NCI-H1930 (cell line): ENCODE measurements at places on chromosomes 3 and 15.

- DNase-seq: no peak
Measured at GRCh38 chr15:40240619-40241221, 1.9 kb downstream of the PAK6 start.

GRCh38 chr3:137946356-137946973, 63.5 kb upstream of the CLDN18 start:
- DNase-seq: peak; percentile 53

GRCh38 chr3:193744822-193745684, 152.0 kb downstream of the OPA1 start:
- peak; percentile 57 for DNase-seq

DNA sequence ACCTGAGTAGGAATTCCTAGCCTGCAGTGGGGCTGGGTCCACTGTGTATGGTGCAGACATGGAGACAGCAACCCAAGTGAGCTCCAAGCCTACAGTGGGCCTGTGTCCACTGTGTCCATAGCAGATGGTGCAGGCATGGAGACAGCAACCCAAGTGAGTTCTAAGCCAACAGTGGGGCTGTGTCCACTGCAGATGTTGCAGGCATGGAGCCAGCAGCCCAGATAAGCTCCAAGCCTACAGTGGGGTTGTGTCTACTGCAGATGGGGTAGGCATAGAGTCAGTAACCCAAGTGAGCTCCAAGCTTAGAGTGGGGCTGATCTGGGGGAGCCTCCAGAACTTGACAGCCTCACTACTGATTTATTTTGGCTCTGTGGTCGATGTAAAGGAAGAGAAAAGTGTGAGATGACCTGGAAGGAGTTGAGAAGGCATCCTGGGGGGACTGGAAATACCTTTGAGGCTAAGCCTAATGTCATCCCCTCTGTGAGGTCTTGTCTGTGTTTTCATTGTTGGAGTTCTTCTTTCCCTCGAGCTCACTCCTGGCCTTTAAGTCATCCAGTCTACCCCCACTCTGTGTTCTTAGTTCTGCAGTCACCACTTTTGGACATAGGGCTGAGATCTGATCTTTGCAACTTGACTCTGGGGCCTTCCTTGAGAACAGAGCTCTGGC, 22.4 kb upstream of the IL16 start:
- DNase-seq: no peak

DNA sequence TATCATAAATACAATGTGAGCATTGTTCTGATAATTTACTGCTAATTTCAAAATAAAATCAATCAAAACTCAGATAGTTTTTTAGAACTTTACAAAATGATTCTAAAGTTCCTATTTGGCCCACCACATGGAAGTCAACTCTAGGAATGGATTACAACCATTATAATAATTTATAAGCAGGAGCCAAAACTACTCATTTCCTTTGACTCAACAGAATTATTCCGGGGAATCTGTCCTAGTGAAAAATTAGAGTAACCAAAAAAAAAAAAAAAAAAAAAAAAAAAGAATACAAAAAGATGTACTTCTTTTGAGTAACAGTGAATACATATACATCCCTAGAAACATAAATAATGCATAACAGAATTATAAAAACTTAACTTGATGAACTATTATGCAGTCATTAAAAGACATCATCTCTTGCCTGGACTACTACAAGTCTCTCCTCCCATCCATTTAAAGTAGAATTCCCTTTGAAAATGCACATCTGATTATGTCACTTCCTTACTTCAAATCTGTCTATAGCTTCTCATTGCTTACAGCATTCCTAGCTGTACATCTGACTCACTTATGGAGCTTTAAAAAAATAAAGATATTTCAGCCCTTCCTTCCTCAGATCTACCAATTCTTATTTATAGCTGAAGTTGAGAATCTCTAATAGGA, 43.4 kb downstream of the HDGFL3 start:
- no peak for DNase-seq

DNA sequence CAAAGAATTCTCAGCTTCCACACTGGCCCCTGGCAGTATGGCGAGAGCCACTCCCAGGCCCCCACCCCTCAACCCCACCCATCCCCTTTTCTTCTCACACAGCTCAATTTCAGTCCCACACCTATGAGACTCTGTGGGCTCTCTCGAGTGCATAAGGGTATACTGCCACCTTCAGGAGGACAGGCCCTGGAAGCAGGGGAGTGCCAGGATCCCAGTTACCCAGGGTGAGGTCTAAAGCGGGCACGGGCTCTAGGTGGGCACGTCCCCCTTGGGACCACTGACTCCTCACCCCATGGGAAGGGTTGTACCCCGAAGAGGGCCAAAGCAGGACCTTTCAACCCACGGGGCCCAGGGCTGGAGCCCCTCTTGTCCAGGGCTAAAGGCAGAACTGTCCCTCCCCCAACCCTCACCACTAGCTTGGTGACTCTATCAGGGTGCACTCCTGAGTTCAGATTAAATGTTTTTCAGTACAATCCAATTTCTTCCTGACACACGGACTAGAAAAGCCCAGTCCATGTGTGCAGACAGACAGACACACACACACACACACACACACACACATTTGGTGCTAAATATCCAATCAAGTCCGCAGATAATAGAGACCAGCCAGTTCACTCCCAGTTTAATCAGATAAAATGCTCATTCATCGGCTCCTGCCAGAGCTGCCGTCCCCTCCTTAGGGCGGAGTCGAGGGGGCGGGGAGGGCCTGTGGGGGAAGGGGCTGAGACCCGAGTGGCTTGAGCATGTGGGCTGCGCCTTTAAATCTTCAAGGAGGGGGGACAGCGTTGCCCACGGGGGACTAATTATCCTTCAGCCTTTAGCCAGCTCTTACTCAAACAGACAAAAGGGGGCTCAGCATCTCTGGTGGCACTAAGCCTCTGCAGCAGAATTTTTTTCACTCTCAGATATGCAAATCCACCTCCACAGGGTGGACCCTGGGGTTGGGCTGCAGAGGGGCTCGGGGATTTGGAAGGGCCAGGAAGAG, 59.3 kb downstream of the CYP11A1 start:
- DNase-seq: no peak

DNA sequence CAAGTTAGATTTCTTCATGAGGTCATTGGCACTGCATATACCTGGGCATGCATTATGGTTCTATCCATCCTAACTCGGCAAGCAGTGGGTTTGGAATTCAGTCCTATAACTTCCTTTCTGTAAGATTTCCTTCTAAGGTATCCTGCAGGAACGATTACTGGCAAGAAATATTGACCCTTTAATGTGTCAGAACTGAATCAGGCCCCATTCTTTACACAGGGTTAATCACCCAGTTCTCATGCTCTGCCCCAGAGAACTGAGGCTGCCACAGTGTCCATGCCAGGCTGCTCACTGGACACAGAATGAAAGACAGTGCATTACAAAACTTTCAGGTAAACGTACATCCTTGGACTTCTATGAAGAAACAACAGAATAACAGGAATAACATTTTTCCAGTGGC, 108.9 kb downstream of the RPL22L1 start:
- no peak for DNase-seq

GRCh38 chr3:138477801-138478200, 43.4 kb downstream of the ESYT3 start:
- DNase-seq: no peak

- DNase-seq: no peak
Measured at GRCh38 chr3:8576841-8577571, 67.6 kb downstream of the SSUH2 start.

GRCh38 chr3:61894988-61895935, 333.9 kb downstream of the PTPRG start:
- no peak for DNase-seq

- DNase-seq: peak; percentile 91
Measured at GRCh38 chr3:138833899-138834595, 681 bp downstream of the PIK3CB start.

DNA sequence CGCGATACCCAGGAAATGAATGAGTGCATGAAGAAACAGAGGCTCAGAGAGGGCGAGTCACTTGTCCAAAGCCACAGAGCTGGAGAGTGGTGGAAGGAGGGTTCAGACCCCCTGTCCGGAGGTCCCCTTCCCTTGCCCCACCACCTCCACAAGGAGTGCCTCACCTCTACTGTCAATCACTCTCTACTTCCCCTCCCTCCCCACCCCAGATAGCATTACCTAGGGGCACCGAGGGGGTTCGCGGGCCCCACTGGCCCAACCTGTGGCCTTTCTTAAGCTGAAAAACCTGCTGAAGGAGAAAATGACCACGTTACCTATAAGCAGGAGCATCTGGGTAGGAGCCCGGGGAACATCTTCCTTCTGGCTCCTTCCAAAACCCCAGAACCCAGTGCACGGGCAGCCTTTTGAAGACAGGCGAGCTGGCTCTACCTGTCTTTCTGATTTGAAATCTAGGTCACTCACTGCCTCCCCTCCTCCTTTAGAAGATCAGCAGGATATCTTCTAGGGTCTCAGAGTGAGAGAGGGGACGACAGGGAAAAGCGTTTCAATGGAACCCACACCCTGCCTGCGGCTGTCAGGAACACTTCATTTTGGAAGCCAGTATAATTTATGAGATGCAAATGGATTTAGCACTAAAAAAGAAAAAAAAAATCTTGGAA, 89.9 kb upstream of the MEF2A start:
- DNase-seq: no peak

- no peak for DNase-seq
Measured at GRCh38 chr3:43165786-43166185, 59.9 kb upstream of the POMGNT2 start.

GRCh38 chr15:97961067-97961954, 808 bp downstream of the ARRDC4 start:
- DNase-seq: no peak

DNA sequence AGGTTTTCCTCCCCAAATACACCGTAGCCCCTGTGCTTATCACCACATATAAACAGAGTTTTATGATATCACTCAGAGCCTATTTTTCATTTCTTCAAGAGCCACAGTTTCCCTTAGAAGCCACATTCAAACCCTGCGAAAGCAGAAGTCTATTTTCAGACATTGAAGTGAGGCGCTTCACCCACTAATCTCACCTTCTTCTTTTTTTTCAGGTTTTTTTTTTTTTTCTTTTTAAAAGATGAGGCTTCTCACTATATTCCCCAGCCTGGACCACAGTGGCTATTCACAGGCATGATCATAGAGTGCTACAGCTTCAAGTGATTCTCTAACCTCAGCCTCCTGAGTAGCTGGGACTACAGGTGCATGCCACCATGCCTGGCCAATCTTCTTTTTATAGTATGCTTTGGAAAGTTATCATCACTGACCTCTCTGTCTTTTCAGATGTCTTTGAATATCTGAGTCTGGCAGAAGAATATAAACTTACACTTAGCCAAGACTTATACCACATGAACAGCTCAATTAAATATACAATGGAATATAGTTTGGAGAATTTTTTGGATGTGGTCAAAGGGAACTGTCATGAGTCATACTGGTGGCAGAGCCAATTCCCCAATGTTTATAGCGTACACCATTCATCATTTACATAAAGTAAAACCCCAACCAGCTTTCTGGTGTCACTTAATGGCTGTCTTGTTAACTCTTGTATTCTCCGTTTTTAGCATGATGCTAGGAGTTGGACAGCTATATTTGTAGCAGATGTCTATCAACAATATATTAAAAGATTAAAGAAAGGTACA, 59.7 kb upstream of the CCDC50 start:
- no peak for DNase-seq
